ENCODE measurements at places on chromosomes 6 and 20. TPM values are rescaled to one million over a fixed set of nuclear protein-coding genes. Genes with fewer than 3 reads are reported as not detected.
A peak's percentile ranks its signal among the peaks of the same experiment; 100 is the strongest.

DNA sequence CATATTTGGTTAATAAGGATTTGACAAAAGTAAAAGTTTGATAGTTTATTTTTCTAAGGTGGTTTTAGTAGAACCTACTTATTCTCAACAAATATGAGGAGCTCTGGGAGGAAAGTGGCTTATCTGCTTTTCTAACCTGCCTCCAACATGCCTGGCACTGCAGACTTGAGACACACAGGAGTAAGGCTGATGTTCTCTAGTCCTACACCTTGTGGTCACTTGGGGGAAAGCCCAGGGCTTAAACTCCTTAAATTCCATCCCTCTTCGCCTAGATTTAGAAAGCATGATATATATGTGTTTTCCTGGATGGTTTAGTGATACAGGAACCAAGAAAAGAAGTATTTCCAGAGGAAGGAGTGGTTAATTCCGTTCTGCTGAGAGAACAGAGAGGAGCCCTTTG is 39.9 kb upstream of the SAMD5 start:
- DNase-seq: no peak

- no peak for DNase-seq
These were observed 190.8 kb upstream of the NOX3 start for GRCh38 chr6:155646443-155646842.

DNA sequence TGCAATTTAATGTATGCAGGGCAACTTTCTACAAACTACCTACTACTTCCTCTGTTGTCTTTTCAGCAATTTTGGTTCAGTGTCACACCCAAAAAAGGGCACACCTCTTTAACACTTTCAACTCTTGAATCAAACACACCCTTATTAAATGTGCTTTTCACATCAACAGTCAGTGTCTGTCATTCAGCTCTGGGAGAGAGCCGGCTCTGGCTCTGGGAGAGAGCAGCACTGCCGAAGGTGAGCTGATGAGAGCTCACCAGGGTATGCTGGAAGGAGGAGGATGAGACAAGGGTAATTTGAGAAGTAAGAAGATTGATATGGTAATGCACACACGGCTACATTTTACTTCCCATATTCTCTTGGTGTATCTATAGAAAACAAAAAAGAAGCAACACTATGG is 134.3 kb downstream of the RTN4IP1 start:
- DNase-seq: no peak

- no peak for DNase-seq
These were observed 834.2 kb downstream of the KIF16B start for GRCh38 chr20:15739035-15739434.

- no peak for DNase-seq
These were observed 94.5 kb upstream of the VSTM2L start for GRCh38 chr20:37808233-37809070.

- no peak for DNase-seq
These were observed 904.5 kb downstream of the GRIK2 start for GRCh38 chr6:102298051-102298450.

DNA sequence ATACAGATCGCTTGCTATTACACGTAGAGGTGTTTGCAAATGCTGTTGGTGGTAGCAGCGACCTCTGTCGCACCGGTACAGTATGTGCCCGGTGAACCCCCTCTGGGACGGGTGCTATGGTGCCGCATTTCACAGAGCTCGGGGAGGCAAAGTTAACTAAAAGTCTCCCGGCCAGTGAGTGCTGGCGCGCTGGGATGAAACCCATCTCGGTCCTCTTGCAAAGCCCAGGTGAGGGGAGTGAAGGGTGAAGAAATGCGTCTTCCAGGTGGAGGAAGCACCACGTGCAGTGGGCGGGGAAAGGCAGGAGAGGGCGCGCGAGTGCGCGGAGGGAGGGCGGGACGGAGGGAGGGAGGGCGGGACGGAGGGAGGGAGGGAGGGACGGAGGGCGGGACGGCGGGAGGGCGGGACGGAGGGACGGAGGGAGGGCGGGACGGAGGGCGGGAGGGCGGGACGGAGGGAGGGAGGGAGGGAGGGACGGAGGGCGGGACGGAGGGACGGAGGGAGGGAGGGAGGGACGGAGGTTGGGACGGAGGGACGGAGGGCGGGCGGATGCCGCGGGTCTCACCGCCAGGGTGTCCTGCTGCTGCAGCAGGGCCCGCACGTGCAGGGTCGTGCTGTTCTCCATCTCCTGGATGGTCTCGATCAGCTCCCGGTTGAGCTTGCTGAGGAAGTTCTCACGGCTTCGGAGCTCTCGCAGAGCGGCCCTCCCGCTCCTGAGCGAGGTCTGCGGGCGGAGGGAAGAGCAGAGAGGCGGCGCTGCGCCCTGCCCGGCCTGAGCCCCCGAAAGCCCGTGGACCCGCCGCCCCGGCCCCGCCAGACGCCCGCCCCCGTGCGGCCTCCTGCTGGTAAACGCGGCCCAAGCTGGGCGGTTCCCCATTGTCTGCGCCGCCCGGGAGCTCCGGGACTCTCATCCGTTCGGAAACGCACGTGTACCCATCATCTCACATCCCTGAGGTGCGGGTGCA is 11.7 kb downstream of the C20orf96 start:
- no peak for DNase-seq

- peak; percentile 17 for DNase-seq
These were observed 130.4 kb downstream of the OLIG3 start for GRCh38 chr6:137363805-137364138.

GRCh38 chr20:7657569-7657968 is 282.7 kb downstream of the HAO1 start:
- DNase-seq: peak; percentile 48

DNA sequence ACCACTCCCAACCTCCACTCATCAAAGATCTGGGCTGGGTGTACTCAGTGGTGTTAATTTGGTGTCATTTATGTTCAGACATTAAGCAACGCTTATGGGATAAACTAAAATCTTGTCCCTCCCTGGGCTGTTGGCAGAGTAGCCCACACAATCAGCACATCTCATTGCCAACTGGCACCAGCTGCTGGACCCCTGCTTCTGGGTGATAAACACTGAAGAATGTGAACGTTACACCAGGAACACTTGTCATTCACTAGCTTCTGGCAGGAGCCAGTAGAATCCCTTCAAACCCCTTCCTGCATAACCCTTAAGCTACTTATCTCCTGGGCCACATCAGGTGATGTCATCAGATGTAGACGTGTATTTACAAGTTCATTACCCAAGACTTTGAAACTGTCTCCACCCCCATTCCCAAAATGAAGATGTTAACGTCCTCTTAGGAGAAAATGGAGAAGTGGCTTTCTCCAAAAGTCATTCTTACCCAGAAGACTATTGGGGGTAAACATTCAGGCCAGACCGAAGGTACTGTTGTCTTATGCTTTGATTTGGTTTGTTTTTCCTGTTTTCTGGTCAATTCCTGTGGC is 107.8 kb upstream of the CD93 start:
- peak; percentile 43 for DNase-seq

DNA sequence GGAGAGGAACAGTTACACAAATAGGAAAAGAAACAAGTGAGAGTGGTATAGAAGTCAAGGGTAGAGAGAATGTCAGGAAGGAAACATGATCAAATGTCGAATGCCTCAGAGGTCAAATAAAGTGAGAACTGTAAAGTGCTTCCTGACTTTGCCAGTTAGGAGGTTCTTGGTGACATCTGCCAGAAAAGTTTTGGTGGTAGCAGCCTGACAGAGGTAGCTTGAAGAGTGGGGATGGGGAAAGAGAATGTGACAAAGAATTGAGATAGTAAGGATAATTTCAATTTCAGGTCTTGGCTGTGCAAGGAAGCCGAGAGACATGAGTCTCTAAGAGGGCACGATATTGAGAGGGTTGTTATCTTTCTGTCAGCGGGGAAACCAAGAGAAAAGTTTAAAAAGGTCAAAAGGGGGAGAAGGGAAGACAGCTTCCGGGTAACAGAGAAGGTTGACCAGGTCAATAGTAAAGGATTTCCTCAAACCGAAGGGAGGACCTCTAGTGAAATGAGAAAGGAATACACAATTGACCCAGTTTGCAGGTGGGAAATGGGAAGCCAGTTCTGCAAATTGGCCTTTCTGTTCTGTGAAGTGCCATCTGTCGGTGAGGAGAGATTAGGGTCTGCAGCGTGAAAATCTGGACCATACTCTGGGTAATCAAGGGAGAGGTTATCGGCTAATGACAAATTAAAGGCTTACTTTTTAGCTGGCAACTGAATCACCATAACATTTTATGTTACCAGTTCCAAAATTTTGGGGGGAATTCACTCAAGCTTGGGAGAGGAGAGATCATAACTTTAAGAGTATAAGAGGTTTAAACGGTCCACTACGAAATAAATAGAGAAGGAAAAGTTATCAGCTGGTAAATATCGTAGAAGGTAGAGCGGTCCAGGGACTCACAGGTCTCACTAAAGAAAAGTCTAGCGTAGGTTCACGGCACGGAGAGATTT is 973 bp upstream of the BRD2 start:
- DNase-seq: peak; percentile 60

DNA sequence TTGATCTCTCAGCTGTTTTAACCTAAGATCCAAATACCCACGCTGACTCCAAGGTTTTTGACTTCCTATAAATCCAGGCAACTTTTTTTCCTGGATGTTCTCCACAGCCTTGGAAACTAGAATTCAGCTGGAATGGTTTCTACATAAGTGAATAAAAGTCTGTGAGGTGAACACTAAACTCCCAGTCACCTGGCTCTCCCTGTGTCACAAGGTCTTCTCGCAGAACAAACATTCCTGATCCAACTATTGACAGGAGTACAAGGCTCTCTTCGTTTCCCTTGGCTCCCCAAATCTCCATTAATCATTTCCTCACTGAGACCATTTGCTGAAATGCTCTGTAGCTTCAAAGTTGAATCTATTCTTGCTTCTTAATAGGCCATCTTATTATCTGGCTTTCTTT is 265.7 kb downstream of the ADGRG6 start:
- no peak for DNase-seq

DNA sequence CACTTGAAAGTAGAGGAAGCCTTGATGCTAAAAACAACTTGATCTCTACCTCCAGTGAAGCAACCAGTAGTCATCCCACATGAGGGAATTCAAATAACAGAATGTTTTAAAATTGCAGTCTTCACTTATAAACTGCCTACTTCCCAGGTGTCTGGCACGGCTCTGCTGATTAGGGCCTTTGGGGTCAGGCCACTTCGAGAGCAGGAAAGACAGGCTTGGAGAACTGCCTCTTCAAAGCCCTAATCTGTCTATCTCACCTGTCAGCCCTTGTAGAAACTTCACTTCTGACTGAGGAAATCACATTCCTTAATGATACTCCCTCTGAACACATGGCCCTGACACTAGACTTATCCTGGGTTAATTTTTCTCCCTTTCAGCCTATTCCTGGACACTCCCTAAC is 458.6 kb downstream of the TENT5A start:
- DNase-seq: no peak

- no peak for DNase-seq
These were observed 454 bp downstream of the L3MBTL3 start for GRCh38 chr6:130018744-130019325.

DNA sequence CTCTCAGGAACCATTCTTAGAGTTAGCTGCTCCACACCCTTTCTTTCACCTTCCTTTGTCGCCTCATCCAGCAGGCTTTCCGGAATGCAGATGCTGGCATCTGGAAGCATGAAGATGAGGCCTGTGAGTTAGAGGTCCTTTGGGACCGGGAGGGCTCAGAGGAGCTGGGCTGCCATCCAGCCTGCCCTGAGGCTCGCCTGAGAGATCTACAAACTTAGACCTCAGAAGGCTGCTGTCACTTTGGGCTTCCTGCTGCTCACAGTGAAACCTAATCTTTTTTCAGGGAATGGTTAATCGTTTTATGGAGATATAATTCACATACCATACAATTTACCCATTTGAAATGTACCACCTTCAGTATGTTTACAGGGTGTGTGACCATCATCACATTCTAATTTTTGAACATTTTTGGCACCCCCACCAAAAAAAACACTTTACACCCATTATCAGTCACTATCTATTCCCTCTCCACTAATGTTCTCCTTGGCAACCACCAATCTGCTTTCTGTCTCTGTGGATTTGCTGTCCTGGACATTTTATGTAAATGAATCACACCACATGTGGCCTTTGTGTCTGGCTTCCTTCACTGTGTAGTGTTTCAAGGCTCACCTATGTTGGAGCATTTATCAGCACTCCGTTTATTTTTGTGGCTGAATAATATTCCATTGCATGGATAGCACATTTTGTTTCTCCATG is 20.0 kb upstream of the MPC1 start:
- peak; percentile 16 for DNase-seq

GRCh38 chr6:49662892-49663261 is 26.2 kb upstream of the RHAG start:
- no peak for DNase-seq

DNA sequence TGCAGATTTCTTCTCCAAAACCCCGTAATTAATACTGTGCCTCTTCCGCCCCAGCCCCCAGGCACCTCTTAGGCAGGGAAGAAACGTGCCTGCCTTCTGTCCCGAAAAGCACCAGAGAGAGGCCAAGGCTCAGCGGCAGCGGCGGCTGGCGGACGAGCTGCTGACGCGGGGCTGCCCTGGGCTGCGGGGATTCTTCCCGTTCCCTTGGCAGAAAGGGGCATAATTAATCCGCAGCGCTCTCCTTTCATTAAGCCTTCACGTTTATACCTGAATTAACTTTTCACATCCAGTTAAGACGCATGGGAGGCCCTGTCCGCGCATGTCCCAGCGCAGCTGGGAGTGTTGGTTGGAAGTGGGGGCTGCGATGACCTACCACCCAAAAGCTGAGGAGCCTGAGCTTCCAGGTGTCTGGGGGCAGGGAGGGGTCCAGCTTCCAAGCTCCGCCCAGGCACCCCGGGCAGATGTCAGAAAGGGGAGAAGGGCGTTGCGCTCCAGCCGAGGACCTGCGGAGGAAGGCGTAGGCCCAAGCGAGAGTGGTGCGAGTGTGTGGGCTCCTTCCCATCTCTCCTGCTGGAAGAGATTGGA is 167.4 kb upstream of the LRFN2 start:
- no peak for DNase-seq

- DNase-seq: no peak
These were observed 108.2 kb downstream of the SULF2 start for GRCh38 chr20:47676912-47677634.

GRCh38 chr20:815914-816606 is 17.5 kb upstream of the FAM110A start:
- peak; percentile 23 for DNase-seq

Gene JPH2
- polyA plus RNA-seq: 6.8 TPM

Gene NKX2-4
- polyA plus RNA-seq: not detected

Gene KIAA1755
- polyA plus RNA-seq: 0.41 TPM

Gene HLA-F
- 32.4 TPM for polyA plus RNA-seq

Gene ADGRF5
- 0.01 TPM for polyA plus RNA-seq

Gene NMBR
- polyA plus RNA-seq: 0.03 TPM

Gene KCNK5
- polyA plus RNA-seq: 0.40 TPM
